Activated CD4-positive, alpha-beta T cell treated with anti-CD3 and anti-CD28 coated beads, Interleukin-2, amount 10 ng/mL, durations not matched to agents 24 days and 14 days (primary cell): ENCODE measurements at places on chromosomes 11 and 22.

GRCh38 chr11:67584205-67584880 is 731 bp downstream of the GSTP1 start:
- DNase-seq = peak; percentile 82

DNA sequence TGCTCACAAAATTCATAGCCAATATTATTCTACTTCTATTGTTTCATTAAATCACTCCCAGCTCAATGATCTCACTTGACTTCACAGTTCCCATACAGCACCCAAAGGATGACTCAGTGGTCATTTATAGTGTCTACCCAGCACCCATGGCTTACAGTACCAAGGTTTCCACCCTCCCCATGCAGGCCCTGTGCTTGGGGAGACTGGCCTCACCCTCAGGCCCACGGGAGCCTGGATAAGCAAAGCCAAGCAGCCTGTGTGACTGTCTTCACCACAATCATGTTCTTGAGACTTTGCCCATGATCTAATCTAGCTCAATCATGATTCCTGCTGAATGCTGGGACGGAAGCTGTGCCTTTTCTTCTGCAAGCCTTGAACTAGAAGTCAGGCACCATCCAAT is 97.6 kb downstream of the SLC36A4 start:
- DNase-seq = no peak

- DNase-seq = peak; percentile 70
Measured at GRCh38 chr11:2300290-2300935, 1.3 kb downstream of the C11orf21 start.

GRCh38 chr22:50248196-50249081 is 2.6 kb downstream of the HDAC10 start:
- no peak for DNase-seq

- no peak for DNase-seq
Measured at GRCh38 chr22:30855266-30855665, 113.3 kb downstream of the MORC2 start.

- DNase-seq = peak; percentile 93
Measured at GRCh38 chr11:63567044-63567840, 4.1 kb upstream of the PLAAT2 start.

- no peak for DNase-seq
Measured at GRCh38 chr11:95919514-95919913, 4.4 kb downstream of the MTMR2 start.

GRCh38 chr11:16403851-16404250 is 47.5 kb upstream of the SOX6 start:
- no peak for DNase-seq

- DNase-seq = no peak
Measured at GRCh38 chr11:115085461-115086210, 407.3 kb downstream of the NXPE2 start.

- no peak for DNase-seq
Measured at GRCh38 chr11:19644316-19644715, 68.3 kb upstream of the NAV2 start.

DNA sequence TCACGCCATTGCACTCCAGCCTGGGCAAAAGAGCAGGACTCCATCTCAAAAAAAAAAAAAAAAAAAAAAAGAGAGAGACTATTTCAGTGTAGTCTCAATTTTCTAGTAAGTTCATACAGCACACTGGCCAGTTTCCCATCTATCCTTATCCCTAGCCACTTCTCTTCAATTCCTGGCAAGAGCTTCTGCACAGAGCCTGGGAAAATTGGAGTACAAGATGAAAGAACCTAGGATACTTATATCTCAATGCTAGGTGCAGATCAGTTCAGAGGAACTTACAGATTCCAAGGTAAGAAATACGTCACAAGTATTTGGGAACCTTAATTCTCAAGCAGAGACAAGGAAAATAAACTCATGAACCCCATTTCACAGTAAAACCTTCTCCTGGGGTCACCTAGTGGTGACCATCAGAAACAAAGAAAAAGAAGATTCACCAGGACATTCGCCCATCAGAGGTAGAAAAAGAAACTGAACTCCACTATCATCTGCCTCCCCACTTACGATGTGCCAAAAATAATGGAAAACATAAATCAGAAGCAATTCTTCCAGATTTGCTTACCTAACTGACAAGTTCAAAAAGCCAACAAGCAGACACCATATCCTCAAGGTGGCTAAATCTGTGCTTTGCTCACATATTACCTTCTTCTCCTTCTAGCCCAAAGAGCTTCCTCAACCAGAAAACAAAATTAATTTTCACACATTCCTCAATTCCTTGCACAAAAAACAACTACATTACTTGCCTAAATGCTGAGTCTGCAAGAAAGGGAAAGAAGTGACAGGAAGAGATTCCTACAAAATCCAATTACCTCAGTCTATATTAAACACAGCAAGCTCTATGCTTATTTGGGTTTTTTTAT is 4.9 kb downstream of the DENND5A start:
- no peak for DNase-seq

- no peak for DNase-seq
Measured at GRCh38 chr11:122181372-122181771, 65.4 kb upstream of the BLID start.
